ENCODE measurements at places on chromosomes 12 and 14. TPM values are rescaled to one million over a fixed set of nuclear protein-coding genes. Genes with fewer than 3 reads are reported as not detected.

- no peaks in the 10 kb centered on the region for H3K4me1 ChIP-seq
- H3K27ac ChIP-seq: no peak overlapping the region
- no peak overlapping the region for H3K4me3 ChIP-seq
- H3K36me3 ChIP-seq: no peaks in the 10 kb centered on the region
Measured at GRCh38 chr14:85010186-85010585, 519.8 kb upstream of the FLRT2 start.

- peak; percentile 25 for DNase-seq
- no peaks in the 10 kb centered on the region for H3K27me3 ChIP-seq
- H3K4me1 ChIP-seq: peaks cover 73% of the 10 kb centered on the region
Measured at GRCh38 chr12:104694711-104695110, 238.0 kb downstream of the CHST11 start.

DNA sequence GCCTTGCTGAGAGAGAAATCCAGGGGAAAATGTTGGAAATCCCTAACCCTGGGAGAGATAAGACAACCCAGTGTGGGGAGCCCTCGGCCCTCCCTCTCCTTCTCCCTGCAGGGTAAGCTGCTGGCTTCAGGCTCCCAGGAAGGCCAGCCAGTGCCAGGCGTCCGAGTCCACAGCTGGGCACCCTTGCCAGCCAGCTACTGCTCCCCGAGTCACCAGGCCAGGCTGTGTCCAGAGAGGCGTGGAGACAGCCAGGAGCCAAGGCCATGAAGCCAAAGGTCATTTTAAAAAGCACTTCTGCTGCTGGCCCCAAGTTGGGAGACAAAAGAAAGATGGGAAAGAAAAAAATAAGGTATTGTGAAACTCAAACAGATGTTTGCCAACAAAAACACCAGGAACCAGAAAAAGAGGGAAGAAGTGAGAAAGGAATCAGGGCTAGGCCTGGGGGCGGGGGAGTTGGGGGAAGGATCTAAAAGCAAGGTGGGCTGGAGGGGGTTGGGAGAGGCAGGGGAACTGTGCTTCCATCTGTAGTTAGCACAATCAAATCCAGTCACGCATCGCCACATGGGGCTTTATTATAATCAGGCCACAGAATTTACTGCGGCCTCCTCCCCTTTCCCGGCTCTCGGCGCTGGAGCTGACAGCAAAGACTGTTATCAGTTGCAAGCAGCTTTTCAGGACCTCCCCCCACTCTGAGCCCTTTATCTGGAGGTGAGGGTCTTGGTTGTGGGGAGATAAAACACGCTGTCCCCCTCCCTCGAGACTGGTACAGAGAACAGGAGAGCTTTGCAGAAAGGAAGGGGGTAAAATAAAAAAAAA lies 33.5 kb downstream of the RBM19 start:
- peaks cover 40% of the 10 kb centered on the region for H3K36me3 ChIP-seq
- H3K4me1 ChIP-seq: peaks cover 8% of the 10 kb centered on the region
- no peak overlapping the region for H3K4me3 ChIP-seq
- H3K27ac ChIP-seq: no peak overlapping the region

DNA sequence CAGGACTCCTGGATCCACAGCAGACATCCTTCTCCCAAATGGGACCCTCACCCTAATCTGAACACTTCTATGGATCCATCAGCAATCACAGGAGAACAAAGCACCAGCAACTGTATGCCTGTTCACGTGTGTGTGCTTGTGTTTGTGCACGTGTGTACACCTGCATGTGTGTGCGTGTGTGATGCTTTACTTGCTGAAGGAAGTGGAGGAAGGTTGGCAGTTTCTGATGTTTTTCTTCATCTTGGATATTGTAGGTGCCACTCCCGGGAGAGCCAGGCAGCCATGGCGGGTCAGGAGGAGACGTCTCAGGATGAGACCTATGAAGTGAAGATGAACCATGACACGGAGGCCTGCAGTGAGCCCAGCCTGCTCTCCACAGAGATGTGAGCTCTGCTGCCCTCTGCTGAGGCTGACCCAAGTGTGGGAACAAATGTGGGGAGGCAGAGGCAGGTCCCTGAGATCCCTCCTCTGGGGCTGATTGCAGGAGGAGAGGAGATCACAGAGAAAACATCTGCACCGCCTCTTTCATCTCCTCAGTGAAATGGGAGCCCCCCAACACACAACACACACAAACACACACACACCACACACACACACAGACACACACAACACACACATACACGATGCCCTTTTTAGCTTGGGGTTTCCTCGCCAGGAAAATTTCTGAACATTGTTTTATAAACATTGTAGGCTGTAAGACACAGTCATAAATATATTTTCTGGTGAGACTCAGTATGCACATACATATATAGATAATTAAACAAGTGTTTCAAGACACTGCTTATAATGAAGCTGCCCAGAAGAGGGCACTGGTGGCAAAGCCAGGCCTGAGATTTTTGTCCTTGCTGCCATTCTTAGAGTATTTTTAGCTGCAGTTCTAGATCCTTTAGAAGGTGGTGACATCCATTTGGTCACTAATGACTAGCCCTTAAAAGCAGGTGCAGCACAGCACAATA lies 112.2 kb upstream of the FKBP4 start:
- no peaks in the 10 kb centered on the region for H3K36me3 ChIP-seq
- no peak overlapping the region for H3K4me3 ChIP-seq
- DNase-seq: peak; percentile 63

MYBPC1 gene
- not detected for total RNA-seq

RNASE7 gene
- not detected for total RNA-seq

Data from activated CD4-positive, alpha-beta memory T cell treated with anti-CD3 and anti-CD28 coated beads for 36 hours (primary cell).